ENCODE measurements at places on chromosomes 11 and 22. TPM values are rescaled to one million over a fixed set of nuclear protein-coding genes. Genes with fewer than 3 reads are reported as not detected.

DNA sequence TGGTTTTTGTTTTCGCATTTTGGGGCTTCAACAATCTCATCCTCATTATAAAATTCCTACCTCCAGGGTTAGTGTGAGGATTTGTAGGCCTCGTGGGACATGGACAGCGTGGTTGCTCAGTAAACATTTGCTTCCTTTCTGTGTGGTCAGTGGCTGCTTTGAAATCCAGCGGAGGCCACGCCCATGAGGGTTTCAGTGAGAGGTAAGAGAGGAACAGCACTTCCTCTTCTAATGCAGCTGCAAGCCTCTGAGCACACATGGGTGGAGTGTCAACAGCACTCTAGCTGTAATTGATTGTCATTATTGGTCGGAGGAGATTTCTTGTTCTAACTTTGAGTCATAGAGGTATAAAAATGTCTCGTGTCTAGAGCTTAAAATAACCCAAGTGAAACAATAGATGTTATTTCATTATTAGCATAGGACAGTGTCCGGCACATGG is 6.0 kb upstream of the ARHGAP42 start:
- peak; percentile 7 for DNase-seq

- no peak for DNase-seq
Measured at GRCh38 chr11:78809931-78810541, 235.4 kb upstream of the NARS2 start.

The OR5B21 gene
- not detected for total RNA-seq

The UPB1 gene
- 0.28 TPM for total RNA-seq

The C11orf21 gene
- total RNA-seq = 8.3 TPM

The CARNS1 gene
- 1.6 TPM for total RNA-seq
